ENCODE measurements at places on chromosomes 3 and 15.

DNA sequence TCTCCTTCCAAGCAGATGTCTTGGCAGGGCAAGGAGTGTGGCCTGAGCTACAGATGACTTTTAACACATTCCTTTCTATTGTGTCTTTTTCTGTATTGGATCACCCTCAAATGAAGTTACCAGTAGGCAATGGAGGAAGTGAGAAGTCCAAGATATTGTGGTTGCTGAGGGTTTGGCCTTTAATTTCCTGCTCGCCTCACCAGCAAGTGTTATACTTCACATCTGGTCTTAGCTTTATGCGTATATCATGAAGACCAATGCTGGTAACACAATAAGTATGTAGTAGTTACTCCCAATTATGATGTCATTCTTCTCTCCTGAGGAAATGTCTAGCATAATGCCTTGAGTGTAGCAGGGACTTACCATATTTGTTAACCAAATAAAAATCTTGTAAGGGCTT lies 179.9 kb downstream of the ZIC1 start:
- no peak for DNase-seq

DNA sequence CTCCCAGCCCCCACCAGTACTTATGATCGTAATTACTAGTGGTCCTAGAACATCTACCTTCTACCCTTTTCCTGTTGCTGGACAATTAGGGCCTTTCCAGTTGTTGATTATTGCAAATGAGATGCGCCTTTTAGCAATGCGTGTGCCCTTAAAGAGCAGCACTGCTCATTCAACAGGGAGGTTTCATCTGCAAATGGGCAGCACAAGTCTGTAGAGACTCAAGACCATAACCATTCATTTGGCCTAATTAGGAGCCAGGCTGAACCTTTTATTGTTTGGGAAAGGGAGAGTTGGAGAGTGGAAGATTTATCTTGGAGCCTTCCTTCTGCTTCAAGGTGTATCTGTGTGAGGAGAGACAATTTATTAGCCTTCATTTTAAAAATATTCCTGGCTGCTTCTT lies 42.3 kb downstream of the BOC start:
- DNase-seq, result no peak

DNA sequence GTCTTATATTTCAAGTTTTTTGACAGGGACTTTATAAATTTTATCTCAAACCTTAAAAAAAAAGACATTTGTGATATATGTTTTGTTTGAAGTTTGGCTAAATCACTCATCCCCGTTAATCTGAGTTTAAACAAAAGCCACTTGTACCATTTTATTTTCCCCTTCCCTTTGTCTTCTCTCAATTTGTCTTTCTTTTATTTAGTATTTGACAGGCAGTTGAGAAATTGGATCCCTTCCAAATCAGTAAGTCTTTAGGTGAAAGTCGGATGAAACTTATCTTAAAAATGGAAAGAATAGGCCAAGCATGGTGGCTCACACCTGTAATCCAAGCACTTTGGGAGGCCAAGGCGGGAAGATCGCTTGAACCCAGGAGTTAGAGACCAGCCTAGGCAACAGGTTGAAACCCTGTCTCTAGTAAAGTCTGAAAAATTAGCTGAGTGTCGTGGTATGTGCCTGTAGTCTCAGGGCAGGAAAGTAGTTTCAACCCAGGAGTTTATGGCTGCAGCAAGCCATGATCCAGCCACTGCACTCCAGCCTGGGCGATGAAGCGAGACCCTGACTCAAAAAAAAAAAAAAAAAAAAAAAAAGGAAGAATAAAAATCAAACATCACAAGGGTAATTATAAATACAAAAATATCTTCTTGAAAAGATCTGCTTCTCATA lies 394.6 kb upstream of the TPM1 start:
- DNase-seq, result no peak

DNA sequence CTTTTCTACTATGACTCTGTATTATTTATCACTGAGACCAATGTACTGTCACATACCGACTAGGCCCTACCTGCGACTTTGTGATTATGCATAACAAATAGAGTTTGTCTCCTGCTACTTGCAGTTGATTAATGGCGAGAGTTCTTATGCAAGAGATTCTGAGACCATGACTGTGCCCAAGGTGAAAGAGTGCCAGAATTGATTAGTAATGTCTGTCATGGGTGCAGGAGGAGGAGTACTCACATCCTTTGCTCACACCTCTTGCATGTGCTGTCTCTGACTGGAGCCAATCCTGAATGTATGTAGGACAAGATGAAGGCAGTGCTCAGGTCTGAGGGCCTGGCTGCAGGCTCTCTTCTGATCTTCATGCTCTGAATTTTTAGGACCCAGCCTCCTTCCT lies 260.7 kb downstream of the THSD4 start:
- no peak for DNase-seq

- no peak for DNase-seq
Measured at GRCh38 chr3:80688814-80689213, 921.0 kb upstream of the ROBO1 start.

- no peak for DNase-seq
Measured at GRCh38 chr3:82353306-82354171, 592.1 kb upstream of the GBE1 start.

DNA sequence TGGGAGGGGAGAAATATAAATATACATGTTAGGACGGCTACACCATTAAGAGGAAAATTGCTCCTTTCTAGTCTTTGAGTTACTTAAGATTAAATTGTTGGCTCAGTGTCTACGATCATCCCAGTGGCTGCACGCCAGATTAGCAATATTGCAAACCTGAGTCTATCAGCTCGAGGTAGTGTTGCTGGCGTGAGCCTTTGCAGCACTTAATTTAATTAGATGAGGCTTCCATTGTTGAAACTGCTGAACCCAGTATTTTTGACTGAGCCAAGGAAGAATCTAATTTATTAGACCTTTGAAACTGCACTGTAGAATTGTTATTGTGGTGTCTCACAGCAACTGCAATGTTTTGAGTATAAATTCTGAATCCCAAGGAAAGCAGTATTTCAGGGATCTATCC lies 782.4 kb upstream of the ROBO1 start:
- DNase-seq, result no peak

DNA sequence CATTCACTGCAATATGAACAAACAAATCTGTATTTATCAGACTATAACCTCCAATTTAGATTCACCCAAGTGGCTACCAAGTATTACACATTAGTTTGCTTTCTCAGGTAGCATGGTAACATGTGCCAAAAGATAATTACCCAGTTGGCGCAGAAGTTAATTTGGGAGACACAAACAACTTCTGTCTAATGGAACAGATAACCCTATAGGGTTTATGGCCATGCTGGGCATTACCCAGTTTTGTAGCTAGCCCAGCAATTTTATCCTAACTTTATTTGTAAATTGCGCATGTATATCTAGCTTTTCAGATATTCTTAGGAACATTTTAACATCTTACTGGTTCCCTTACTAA lies 780 bp downstream of the RPL22L1 start:
- DNase-seq, result no peak

DNA sequence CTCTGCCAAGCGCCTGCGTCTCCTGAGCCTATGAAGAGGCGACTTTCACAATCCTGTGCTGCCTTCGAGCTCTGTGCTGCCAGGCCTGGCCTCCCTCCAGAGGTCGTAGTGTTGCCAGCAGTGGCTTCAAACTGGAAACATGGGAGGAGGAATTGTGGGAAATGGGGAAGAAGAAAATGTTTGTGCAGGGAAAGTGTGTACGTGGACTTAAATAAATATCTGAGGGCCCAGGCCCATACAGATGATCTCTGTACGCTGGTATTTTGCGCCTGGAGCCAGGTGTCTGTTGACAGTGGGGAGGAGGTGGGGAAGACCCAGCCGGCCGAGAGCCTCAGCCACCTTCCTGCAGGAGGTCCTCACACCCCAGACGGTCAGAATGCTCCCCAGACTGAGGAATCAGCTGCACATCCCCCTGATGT lies 44.6 kb downstream of the ZBTB38 start:
- DNase-seq, result no peak

- DNase-seq, result no peak
Measured at GRCh38 chr3:157542711-157543500, 39.7 kb upstream of the VEPH1 start.

- no peak for DNase-seq
Measured at GRCh38 chr15:92399271-92399950, 5.7 kb downstream of the ST8SIA2 start.

DNA sequence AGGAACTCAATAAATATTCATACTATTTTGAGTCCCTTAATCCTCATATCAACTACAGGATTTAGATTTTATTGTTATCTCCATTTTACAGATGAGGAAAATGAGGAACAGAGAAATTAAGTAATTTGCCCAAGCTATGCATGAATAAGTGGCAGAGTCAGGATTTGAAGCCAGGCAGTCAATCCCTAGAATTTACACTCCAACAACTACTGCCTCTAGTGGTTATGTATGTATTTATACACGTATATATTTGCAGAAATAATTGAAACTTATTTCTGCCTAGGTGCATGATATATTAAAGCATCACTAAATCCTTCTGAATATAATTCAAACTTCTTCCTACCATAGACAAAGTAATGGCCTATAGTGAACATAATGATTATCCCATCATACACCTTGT lies 137.4 kb downstream of the SERPINI1 start:
- DNase-seq, result no peak

DNA sequence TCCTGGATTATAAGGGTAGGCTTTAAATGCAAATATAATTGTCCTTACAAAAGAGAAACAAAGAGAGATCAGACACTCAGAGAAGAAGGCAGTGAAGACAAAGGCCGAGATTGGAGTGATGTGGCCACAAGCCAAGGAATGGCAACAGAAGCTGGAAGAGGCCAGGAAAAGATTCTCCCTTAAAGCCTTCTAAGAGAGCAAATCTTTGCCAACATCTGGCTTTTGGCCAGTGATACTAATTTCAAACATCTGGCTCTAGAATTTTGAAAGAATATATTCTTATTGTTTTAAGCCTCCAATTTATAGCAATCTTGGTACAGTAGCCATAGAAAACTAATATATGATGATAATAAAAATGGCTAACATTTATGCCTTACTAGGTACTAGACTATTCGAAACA lies 615.8 kb upstream of the ZNF385D start:
- DNase-seq, result no peak

GRCh38 chr3:183503746-183504145 lies 51.8 kb downstream of the KLHL6 start:
- no peak for DNase-seq

DNA sequence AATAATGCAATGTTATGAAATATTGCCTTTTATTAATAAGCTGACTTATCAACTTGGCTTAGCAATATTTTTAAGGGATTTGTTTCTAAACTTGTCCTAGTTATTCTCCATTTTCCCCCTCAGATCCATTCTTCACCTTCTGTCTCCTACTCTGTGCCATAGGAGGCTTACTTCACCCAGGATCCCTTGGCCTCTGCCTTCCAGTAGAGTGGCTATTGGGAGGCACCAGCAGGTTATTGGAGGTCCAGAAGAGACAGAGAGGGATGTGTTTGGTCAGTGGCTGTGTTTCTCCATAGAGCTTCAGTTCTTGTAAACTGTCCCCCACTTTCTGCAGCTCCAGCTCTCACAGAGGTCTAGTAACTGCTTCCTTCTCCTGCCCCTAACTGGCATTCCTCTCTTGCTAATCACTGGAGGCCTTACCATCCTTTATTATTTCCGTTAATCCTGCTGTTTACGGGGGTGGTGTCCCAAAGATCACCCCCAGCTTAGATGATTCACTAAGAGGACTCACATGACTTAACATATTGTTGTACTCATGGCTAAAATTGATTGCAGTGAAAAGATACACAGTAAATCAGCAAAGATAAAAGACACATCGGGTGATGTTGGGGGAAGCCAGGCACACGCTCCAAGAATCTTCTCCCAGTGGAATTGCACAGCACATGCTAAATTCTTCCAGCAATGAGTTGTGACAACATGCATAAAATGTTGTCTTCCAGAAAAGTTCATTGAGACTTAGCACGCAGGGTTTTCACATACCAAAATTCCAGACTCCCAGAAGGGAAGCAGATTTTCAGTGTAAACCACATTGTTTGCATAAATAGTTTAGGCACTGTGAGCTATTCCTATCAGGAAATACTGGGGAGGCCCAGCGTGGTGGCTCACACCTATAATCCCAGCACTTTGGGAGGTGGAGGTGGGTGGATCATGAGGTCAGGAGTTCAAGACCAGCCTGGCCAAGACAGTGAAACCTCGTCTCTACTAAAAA lies 67.5 kb downstream of the RPL22L1 start:
- no peak for DNase-seq

GRCh38 chr3:158101335-158102241 lies 4.6 kb downstream of the SHOX2 start:
- DNase-seq, result no peak

GRCh38 chr3:18012436-18012835 lies 270.0 kb upstream of the TBC1D5 start:
- DNase-seq, result no peak

DNA sequence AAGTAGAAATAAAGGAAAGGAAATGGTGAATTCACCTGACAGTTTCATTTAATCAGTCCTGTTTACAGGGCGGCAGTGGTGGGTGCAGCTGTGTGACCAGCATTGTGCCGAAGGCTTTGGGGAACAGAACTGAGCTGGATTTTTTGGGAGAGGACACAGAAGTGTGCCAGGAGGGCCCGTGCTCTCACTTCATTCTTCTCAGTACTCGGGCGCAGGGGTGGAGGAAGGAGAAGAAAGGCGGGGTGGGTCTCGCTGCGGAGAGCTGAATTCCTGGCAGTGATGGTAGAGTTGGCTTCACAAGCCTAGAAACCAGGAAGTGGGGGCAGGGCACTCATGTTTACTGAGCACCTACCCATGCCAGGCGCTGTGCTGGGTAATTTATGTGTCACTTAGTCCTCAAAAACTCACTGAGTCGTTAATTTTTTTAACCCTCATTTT lies 64.6 kb downstream of the CRTC3 start:
- peak; percentile 80 for DNase-seq

GRCh38 chr3:169673521-169673920 lies 10.0 kb upstream of the MECOM start:
- no peak for DNase-seq

DNA sequence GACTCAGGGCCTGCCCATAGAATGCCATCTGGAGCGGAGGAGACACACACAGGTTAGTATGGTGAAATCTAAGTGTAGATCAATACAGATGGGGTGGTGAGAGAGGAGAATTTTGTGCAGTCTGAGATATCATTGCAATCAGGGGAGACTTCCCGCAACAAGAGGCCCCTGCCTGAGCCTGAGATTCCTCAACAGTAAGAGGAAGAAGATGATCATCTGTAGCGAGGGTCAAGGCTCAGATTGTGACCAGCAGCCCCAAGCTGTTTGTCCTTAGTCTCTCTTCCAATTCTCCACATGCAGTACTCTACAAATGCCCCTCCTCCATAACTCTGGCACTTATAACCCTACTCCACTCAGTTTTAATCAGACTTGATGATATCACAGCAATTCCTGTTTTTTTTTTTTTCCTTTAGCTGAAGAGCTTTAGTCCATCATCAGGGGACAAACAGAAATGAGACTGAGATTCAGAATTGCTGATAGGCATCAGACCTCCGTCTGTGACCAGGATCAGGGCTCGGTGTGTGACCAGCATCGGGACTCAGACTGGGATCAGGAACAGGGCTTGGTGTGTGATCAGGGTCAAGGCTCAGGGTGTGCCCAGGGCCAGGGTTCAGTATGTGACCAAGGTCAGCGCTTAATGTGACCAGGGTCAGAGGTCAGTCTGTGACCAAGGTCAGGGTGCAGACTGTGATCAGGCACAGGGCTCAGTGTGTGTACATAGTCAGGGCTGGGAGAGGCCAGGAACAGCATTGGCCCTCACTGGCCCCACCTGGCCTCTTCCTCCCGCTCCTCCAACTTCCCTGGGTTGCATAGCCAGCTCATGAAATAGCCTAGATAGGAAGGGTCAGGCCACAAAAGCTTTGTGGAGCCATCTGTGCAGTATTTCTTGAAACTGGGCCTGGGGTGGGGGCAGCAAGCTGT lies 14.1 kb downstream of the LOXL1 start:
- DNase-seq, result no peak

- no peak for DNase-seq
Measured at GRCh38 chr3:196754091-196754981, 14.7 kb downstream of the PAK2 start.

GRCh38 chr3:37907906-37908305 lies 46.2 kb downstream of the CTDSPL start:
- DNase-seq, result peak; percentile 22
